ACHN (cell line): ENCODE measurements at places on chromosomes 4 and X.

DNA sequence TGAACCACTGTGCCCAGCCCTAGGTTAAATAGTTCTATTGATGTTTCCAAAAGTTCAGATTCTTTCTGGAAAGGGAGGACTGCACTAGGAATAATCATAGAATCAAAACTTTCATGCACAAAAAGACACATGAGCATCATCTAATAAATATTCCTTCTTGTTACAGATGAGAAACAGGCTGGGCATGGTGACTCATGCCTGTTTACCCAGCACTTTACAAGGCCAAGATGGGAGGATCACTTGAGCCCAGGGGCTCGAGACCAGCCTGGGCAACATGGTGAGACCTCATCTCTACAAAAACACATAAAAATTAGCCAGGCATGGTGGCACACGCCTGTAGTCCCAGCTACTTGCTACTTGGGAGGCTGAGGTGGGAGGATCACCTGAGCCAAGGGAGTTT, 27.7 kb downstream of the LARP7 start:
- DNase-seq = no peak

GRCh38 chr4:37073226-37073840, 171.2 kb upstream of the NWD2 start:
- no peak for DNase-seq

GRCh38 chr4:94115687-94116086, 92.0 kb upstream of the SMARCAD1 start:
- DNase-seq = no peak

DNA sequence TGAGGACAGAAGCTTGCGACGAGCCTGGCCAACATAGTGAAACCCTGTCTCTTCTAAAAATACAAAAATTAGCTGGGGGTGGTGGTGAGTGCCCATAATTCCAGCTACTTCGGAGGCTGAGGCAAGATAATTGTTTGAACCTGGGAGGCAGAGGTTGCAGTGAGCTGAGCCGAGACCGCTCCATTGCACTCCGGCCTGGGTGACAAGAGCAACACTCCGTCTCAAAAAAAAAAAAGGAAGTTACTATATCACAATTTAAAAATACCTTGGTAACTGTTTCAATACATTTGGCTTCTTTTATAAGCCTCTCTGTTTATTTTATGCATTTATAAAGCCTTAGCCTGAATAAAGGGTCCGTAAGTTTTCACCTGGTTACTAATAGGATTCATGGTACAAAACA, 46.6 kb upstream of the CHRNA9 start:
- no peak for DNase-seq

DNA sequence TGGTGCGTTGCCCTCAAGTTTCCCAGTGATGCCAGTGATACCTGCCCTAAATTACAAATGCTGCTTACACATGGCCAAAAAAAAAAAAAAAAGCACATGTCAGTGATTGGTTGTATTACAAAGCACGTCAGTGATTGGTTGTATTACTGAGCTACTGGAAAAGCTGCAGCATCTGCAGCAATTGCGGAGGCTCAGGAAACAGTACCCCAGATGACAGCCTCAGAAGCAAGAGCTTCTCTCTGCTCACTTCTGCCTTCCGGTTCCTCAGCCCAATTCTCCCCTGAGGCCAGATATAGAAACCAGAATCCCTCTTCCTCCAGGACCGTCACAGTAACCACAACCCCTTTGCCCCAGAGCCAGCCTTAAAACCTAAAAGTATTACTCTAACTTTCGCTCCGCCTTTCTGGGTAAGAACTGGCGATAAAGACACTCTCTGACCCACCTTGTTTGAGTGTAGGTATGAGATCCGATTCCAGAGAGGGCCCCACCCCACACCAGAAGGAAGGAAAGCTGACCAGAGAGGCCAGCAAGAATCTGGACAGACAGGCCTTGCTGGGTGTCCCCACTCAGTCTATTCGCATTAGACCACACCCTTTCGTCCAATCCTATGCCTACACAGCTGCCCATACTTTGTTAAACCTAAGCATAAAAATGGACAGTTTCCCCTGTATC, 85.0 kb upstream of the SORBS2 start:
- DNase-seq = no peak

- DNase-seq = no peak
Observed at GRCh38 chr4:138451276-138451663, 209.1 kb upstream of the SLC7A11 start.

GRCh38 chrX:150544222-150544787, 24.1 kb upstream of the MTM1 start:
- DNase-seq = no peak

DNA sequence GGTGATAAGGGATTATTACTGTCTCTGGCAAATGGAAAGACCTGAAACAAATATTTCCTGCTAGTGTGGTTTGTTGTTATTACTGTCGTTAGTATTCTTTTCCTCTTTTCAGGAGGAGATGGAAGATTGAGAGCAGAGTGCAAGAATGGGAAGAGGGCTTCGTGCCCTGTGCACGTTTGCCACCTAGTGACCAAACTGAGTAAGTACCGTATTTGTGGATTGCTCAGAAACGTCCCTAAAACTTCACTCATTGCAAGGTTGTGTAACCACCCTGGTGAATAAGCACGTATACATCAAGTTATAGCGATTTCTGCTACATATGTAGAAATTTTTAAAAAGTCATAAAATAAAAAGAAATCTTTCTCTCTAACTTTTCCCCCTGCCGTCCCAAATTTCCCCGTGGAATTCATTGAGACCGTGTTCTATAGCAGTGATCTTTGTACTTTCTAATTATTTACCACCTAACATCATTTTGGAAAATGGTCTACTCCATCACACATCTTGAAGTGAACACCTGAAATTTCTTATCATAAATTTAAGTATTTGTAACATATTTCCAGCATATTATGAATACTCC, 24.3 kb downstream of the LINC00632 start:
- peak; percentile 17 for DNase-seq

DNA sequence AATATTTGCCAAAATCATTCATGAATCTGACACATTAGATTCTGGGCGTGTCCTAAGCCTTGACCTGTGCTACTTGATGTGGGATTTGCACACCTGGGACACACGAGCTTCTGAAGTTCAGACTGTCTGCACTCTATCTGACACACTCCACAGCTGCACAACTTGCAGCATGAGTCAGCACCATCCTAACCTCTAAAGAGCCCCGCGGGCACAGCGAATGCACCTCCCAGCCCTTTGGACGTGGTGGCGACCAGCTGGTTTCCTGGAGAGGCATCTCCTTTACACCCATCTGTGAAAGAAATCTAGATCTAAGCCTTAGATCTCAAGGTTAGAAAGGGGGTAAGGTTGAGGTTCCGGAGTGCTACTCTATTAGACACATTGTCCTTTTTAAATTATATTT, 69.2 kb downstream of the SORBS2 start:
- DNase-seq = no peak

GRCh38 chr4:182835006-182835740, 82.0 kb downstream of the DCTD start:
- DNase-seq = no peak

DNA sequence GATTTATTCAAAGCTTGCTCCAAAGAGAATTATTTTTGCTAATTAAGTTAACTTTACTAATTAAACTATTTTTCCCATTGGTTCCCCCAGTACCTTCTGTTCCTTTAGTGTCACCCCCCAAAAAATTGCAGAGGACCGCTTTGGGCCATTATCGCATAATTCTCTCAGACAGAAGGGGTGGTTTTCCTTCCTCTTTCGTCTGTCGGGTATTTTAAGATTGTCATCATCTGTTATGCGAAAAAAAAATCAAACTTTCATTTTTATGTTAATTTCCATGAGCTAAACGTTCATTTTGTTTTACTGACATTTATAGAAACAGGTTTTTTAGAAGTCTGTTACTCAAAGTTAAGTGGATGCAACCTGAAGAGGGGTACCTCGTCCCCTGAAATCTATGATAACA, 76.2 kb upstream of the DDX3X start:
- no peak for DNase-seq

DNA sequence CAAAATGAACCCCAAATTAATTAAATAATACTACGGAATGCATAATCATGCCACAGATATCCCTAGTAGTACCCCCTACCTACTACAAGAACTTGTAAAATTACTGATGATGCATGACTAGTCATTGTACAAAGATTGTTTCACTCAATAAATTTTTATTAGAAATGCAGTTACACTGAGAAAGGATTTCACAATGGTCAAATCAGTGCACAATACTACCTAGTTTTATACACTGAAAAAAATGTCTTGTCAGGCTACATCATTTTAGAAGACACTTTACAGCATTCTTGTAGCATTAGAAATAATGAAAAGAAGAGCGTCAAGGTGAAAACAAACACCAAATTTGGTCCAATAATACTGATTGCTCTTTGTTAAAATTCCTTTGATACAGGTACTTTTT, 178.8 kb downstream of the GPM6A start:
- DNase-seq = no peak

DNA sequence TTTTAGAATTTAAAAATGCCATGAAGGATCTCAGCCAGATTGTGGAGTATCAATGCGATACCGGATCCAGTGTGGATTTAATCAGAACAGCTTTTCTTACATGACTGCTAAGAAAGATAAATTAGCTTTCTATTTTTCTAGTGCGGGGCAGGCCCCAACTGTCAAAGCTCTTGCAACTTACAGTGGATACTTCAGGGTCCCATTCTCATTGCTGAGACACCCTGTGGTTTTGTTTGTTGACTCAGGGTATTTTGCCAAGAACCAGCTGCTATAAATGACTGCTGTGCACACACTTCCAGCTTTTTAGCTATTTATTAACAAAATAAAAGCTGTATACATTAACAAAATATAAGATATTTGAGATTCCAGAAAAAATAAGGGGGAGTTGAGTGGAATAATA, 166.4 kb downstream of the DCLK2 start:
- DNase-seq = peak; percentile 69

DNA sequence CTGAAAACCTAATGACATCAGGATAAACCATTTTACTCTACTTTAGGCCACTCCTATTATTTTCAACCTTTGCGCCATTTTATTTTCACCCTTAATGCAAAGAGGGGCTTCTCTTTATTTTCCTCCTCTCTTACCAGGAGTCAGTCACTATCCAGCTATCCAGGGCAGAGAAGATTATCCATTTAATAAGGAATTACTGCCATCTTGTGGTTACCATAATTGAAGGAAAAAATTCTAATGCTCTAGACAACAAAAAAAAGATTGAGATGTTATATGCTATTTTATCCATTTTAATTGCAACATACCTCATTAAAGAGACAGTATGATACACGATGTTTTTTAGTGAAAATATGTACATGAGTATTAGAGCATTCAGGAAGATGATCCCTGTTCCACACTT, 514.5 kb upstream of the FAM241A start:
- DNase-seq = peak; percentile 42
